ENCODE measurements at places on chromosomes 1 and 21.

- DNase-seq = peak; percentile 11
Observed at GRCh38 chr1:97820470-97821188, 100.2 kb downstream of the DPYD start.

DNA sequence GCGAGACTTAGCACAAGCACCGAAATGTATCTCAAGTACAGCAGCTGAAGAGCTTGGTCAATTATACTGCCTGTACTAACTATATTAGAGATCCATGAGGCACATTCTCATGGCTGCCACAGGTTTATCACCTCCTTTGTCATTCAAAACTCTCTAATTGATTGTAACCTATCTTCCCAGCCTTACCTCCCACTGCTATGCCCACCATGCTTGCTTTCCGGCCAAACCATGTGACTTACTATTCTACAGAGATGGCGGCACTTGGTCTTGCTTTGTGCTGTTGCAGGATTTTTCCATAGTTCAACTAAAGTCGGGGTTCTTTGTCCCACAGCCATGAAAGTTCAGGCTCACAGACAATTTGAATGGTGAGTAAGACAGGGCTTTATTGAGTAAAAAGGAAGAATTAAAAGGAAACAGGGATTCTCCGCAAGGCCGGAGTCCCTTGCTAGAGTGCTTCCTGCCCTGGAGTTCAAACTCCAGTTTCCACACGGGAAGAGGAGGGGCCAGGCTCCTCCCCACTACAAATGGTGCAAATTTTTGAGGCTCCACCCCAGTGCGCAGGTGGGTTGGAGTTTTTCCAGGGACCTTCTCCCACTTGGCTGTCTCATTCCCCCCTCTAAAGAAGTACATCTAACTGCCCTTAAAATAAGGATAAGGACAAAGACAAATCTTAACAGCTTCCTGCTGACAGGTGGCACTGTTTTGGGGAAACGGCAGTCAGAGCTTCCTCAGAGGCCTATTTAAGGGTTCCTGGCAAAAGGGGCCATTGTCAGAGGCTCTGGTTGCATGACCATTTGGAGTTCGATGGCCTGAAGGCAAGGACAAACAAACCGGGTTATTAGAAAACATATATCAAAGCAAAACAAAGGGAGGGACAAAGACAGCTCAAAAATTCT is 28.7 kb downstream of the FMO2 start:
- DNase-seq = no peak

- DNase-seq = peak; percentile 41
Observed at GRCh38 chr1:44621841-44622286, 52.4 kb downstream of the TMEM53 start.

DNA sequence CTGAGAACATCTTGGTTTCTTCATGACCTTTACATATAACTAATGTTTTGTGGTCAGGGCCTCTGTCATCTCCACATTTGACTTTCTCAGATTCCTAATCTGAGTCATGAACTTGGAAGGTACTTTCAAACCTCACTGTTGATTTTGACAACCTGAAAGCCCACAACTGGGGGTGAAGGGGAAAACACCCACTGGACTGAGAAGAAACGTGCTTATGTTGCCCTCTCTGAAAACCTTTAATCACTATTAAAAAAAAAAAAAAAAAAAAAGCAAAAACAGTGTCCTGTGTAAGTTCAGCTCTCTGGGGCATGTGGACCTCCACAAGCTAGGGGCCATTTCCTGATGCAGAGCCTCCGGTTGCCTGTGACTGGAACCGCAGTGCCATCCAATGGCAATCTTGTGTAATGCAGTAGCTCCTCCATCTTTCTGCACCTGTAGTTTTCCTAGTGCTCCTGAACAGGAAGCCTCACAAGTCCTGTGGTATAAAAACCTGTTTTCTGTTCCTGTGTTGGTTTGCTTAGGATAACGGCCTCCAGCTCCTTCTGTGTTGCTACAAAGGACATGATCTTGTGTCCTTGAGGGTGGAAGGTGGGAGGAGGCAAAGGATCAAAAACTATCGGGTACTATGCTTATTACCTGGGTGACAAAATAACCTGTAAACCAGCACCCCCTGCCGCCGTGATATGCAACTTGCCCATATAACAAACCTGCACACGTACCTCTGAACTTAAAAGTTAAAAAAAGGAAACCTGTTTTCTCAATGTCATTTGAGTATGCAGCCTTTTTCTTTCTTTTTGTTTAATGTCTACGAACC is 124.5 kb downstream of the ZNF648 start:
- DNase-seq = no peak

- no peak for DNase-seq
Observed at GRCh38 chr1:109687641-109688499, at the start of gene GSTM1. Gene GSTM1, plus strand, starts transcription at chr1:109687817. Its CDS starts 57 bp downstream, at chr1:109687874.

DNA sequence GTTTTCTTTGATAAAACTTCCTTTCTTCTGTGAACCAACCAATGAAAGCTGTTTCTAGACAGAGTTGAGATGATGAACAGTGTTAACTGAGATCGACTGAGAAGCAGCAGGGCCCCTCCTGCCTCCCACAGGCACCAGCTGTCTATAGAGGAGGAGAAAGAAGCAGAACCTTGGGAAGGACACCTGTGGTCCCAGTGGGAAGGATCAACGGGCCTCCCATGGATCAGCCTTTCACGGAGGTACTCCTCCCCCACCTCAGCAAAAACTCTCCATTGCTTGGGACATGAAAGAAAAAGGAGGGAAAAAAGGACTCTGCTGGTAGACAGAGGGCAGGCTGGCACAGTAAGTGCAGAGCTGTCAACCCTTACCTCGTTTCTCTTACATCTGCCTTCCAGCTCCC is 40.5 kb downstream of the PLPPR5 start:
- DNase-seq = no peak

GRCh38 chr1:5519366-5520135 is 472.7 kb downstream of the NPHP4 start:
- DNase-seq = no peak

DNA sequence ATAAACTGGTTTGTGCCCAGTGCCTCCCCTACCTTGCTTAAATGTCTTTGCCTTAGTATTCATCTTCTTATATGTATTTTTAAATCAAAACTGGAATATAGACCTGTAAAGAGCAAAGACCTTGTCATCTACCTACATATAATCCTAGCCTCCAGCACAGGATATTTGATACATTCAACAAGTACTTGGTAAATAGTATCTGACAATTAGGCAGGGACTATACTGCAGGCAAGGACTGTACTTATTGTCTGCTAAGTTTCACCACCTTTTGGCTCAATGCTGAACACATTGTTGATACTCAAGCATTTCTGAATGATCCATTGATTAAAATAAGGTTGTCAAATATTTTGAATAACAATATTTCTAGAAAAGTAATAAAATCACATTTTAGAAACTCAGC is 96.4 kb downstream of the PKN2 start:
- DNase-seq = no peak

DNA sequence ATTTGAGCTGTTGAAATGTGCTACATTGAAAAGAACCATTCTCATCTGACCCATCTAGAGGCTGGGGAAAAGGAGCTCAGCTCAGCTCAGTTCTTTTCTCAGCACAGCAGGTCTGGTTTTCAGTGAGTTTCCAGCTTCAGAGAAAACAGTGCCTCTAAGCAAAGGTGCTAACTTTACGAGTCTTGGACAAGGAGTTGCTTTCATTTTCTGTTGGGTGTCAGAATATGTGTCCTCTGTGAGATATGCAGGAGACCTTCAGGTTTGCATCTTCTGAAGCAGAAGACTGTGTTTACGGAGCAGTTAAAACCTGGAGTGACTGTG is 321.3 kb upstream of the USP24 start:
- DNase-seq = no peak

DNA sequence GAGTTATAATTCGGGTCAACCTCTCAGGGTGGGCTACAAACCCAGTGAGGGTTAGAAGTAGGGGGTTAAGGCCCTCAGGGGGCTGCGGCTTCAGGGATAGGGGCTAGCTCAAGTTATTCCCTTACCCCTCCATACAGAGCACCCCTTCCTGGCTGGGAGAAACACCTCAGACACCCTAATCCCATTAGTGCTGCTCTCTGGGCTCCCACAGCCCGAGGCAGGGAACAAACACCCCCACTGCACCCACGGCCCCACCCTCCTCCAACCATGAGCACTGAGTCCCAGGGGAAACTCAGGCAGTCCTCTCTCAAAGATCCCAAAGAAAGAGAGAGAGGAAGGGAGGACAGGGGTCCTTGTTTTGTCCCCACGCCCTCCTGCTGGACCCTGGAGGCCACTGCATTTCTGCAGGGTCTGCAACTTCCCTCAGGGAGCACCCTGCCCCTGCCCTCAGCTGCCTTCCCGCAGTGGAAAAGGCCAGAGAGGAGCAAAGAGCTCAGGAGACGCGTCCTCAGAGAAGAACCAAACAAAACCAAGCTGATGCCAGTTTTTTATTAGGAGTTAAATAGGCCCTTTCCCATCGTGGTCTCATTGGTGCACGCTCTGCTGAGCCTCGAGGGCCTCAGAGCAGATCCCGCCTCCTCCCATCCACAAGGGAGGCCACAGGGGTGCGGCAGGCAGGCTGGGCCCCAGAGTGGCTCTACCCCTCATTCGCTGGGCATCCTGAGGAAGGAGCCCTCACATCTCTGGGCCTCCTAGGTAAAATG is 1.4 kb upstream of the S100A4 start:
- DNase-seq = peak; percentile 52

- no peak for DNase-seq
Observed at GRCh38 chr1:197659171-197659570, 116.1 kb downstream of the DENND1B start.

DNA sequence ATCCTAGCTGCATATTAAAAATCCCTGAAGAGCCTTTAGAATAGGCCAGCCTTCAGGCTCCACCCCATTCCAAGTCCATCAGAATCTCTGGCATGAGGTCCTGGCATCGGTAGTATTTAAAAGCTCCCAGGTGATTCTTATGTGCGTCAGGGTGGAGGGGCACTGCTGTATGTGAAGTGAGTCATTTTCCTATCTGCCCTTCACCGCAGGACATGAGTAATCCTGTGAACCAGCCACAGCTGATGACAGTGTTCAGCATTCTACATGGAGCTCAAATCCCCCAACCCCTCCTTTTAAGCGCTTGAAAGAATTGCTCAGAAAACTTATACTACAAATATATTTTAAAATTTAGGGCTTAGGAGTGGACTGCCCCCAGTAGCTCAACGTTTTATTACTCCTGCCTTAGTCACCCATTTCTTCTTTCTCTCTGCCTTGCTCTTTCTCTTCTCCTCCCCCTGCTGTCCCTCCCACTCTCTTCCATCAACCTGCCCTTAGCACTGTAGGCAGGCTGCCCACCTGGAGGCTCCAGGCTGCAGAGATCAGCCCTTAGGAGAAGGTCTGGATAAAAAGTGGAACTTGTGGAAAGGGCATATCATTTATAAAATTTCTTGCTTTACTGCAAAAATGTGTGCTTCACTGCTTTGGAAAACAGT is 73.8 kb upstream of the ZNF281 start:
- peak; percentile 93 for DNase-seq

GRCh38 chr21:35632711-35633110 is 427.6 kb downstream of the SETD4 start:
- DNase-seq = no peak

DNA sequence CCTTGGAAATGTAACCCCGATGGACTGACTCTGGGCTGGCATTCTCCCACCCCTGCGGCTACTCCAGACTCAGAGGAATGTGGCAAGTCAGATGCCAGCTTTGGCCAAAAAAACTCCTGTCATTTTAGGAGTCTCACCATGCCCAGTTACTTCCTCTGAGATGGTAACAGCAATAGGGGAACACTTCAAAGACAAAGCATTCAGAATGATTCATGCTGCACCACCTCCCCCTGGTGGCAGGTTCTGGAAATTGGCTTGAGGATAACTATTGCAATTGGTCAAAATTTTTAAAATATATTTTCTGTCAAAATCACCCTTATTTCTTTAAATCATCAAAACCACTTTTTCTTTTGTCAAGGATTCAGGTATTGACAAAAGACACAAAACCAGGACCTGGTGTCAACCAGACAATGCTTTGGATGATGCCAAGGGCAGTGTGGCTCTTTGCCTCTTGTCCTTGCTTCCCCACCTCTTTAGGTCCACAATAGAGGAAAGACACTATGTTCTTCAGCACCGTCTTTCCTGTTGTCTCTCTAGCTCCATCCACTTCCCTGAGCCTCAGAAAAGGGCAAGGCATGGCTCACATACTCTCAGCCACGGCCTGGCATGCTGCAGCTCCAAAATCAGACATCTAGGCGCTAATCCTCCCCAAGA is 9.9 kb upstream of the CDCA8 start:
- peak; percentile 77 for DNase-seq

GRCh38 chr1:223706077-223706973 is 6.0 kb upstream of the CAPN2 start:
- DNase-seq = no peak

- no peak for DNase-seq
Observed at GRCh38 chr1:75053207-75053606, 81.0 kb upstream of the LHX8 start.

GRCh38 chr1:179794669-179795068 is 51.6 kb downstream of the FAM163A start:
- no peak for DNase-seq

- no peak for DNase-seq
Observed at GRCh38 chr21:44519346-44520325, 20.4 kb downstream of the KRTAP10-1 start.

DNA sequence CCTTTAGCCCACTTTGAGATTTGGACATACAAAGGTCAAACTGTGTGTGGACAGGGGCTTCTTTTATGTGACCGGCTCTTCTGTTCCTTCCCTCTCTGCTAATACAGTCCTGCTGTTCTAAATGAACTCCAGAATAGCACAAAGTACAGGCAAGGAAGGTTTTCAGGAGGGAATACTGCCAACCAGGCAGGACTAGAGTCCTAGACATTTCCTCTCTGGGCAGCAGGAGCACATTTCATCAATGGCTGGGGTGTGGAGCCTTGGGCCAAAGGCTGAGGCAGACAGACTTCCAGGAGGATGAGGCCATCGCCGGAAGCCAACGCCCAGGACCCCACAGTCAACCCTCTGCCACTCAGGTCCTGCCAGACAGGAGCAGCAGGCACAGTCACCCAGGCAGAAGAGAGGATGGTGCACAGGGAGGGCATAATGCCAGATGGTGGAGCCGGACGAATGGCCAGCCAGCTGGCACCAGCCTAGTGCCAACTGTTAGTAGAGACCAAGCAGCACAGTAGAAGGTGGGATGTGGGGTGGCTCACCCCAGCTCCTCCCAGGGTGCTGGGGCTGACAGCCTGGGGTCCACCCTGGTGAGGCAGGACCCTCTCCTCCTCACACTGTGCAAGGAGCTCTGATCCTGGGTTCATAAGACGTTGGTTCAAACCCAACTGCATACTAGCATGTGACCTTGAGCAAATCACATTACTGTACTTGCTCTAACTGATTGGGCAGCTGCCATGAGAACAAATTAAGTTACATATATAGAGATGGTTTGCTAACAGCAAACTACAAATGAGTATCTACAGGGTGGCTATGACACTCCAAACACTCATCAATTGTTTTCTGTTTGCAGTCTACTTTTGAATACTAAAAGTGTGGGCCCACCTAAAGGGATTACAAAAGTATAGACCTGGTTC is 410.7 kb downstream of the SIPA1L2 start:
- DNase-seq = no peak

DNA sequence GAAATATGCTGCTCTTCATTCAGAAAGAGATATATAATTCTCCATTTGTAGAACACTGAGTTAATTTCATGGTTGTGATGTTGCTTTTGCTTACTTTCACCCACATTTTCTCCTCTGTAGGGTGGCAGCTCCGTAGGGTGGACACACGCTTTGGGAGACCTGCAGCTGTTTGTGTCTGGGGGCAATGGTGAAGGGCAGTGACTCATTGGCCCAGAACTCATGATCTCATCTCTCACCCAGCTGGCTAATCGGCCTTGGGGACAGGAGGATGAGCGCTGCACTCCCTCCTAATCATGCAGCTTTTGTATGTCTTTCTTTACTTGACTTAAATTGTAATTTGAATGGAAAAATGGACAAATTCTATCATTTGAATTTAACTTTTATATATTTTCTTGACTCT is 9.6 kb downstream of the DISC1 start:
- peak; percentile 78 for DNase-seq

- no peak for DNase-seq
Observed at GRCh38 chr21:38929142-38929541, 123.4 kb downstream of the ETS2 start.
